ENCODE measurements at places on chromosomes 13 and 19.

- no peak for DNase-seq
Observed at GRCh38 chr19:1809678-1810077, 2.4 kb downstream of the ATP8B3 start.

DNA sequence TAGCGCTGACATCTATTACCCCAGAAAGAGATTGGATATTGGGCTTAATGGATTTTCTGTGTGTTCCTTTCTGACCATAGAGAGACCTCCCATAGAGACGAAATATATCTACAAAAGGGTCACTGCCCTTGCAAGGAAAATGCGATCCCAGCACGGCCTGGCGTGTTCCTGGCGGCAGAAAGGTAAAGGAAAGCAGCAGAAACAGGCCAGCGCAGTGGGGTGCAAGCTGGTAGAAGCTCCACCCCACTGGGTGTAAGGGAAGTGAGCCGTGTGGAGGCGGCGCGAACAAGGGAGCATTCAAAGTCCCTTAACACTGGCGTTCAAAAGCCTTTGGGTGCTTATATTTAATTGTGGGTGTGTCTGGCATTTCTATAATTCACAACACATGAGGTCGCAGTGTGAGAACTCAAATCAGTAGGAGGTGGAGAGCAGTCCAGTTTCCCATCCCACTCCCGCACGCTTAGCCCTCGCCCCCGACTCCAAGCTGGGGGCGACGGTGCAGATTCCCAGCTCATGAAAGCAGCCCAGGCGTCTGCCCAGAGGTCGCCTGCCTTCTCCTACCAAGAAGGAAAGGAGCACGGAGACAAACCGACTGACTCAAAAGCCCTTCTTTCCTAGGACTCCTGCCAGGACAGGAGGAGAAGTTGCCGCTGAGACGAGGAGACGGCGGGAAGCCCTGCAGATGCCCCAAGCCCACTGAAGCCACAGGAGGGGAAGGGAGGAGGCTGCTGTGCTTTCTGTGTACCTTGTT, 478.4 kb downstream of the FOXO1 start:
- no peak for DNase-seq

DNA sequence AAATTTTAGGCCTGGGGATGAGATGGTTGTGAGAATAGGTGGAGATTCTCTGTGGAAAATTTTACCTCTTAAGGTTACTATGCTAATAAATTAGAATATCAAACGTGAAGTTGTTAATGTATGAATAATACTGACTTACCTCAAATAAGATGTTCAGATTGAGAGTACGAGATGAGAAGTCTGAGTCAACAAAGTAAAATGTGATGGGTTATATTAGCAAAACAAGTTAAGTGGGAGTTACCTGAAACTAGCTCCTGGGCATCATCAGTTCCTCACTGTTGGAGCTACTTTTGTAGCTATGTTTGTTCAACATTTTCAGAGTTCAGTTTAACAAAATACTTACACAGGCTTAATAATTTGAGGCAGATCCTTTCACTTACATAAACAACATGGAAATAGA, 108.6 kb downstream of the PIBF1 start:
- DNase-seq = no peak

GRCh38 chr13:20161275-20161950, 561 bp upstream of the GJA3 start:
- no peak for DNase-seq

DNA sequence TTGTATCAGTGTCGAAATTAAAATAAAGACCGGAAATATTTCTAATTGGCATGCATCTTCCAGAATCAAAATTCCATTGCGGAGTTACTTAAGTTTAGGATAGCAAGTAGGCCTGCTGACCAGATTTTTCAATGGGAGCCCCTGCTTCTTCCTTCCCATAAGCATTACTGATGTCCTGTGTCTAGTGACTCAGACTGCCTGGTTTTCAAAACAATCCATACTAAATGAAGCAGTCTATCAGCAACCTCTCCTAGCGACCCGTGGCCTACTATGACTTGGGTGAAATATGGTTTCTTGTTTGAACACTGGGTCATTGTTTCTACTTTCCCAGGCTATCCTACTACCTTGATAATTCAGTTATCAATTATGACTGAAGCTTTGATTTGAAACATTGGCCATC, 571.6 kb downstream of the TBC1D4 start:
- no peak for DNase-seq

GRCh38 chr13:112742583-112742982, 52.7 kb downstream of the ATP11A start:
- DNase-seq = no peak

GRCh38 chr19:41311072-41311471, 1.1 kb downstream of the CCDC97 start:
- DNase-seq = no peak

DNA sequence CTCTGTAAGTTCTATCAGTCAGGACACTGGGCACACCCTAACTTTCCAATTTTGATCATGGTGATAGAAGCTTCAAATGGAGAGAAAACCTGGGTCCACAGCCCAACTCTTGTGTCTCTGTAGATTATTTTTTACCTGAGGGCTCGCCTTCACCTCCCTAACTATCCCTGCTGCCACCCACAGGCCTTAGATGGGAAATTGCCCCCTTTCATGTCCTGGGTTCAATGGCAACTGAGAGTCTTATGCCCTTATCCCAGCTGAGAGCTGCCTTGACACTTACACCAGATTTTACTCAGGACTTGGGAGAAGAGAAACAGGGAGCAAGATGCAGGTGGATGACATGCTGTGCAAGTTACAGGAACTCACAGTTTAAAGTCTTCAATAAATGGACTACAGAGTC, 81.7 kb downstream of the RAP2A start:
- no peak for DNase-seq

DNA sequence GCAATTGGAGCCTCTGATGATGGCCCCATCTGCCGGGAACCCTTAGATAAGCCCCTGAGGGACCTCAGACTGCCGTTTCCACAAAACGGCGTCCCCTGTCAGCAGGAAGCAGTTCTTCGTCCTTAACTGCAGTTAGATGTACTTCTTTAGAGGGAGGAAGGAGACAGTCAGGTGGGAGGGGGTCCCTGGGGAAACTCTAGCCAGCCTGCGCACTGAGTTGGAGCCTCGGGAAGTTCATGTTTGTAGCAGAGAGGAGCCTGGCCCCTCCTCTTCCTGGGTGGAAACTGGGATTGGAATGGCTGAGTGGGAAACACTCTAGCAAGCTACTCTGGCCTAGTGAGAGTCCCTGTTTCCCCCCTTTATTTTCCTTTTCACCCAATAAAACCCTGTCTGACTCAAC, 612.4 kb downstream of the PCDH9 start:
- DNase-seq = no peak

GRCh38 chr13:19068691-19069090, 112.9 kb downstream of the TUBA3C start:
- no peak for DNase-seq

- DNase-seq = no peak
Observed at GRCh38 chr19:51018745-51019543, 565 bp downstream of the KLK10 start.

DNA sequence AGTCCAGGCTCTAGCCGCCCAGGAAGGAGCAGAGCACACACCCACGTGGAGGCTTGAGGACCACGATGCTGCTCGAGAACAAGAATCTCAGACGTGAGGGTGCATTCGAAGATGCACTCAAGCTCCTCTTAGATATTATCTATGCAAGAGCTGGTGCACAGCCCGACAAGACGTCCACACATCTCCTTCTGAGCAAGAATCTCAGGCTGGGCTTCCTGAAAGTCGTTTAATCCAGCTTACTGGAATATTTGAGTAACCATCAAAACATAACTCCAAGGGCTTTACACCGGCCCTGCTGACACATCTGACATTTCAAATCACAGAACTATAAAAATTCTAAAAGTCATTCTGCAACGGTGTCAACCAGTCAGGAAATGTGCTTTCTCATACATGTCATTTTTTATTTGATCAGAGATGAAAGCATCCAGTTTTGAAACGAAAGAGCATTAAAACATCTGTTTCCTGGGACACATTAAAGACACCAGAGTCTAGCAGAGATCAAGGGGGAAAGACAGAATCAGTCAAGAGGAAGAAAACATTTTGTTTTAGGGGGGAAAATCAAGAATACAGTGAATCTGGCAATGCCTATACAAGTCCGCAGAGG, 177.7 kb upstream of the IRS2 start:
- DNase-seq = no peak

GRCh38 chr13:76461999-76462398, 424.2 kb downstream of the KCTD12 start:
- DNase-seq = no peak

DNA sequence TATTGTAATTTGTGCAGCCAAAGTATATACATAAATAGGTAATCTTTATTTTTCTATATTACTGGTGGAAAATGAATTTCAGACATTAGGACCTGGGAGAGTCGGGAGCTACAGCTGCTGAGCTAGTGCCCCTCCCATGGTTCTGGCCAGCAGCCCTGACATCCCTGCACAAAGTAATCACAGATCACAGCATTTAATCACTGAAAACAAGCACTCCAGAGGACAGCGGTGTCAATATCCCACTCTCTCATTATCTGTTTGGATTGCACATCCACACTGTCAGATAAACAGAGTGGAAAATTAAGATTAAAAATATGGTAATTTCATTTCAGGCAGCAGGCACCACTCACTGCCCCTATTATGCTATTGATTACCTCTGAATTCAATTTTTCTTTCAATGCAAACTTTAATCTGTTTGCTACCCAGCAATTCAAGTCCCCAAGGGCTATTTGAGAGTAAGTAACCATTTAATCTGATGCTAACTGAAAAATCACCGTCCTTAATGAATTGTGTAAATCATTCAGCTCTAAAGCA, 254.1 kb upstream of the SOX21 start:
- no peak for DNase-seq

DNA sequence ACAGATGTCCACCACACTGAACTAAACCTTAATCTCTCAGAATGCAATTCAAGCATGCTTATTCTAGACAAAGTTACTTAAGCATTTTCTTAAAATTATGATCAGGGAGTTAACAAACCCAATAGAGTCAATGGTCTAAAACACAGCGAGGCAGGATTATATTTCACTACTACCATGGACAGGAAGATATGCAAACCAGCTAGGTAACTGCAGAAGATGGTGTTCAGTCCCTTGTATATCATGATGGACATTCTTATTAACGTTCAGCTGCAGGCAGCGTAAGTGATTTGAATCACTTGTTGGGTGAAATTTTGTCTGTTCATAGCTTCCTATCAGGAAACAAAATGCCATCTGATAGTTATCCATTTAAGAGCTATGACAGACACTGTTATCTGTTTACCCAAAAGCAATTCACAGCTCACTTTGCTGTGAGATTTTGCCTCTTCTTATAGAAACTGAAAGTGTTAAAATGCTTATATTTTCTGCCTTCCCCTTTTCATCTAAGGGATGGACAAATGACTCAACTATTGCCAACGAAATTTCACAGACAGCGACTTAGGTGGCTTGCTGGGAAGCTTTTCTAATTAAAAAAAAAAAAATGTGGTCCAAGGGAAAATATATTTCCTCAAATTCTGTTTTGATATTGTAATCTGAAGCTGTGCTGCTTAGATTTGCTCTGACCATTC, 591.9 kb downstream of the DACH1 start:
- no peak for DNase-seq

DNA sequence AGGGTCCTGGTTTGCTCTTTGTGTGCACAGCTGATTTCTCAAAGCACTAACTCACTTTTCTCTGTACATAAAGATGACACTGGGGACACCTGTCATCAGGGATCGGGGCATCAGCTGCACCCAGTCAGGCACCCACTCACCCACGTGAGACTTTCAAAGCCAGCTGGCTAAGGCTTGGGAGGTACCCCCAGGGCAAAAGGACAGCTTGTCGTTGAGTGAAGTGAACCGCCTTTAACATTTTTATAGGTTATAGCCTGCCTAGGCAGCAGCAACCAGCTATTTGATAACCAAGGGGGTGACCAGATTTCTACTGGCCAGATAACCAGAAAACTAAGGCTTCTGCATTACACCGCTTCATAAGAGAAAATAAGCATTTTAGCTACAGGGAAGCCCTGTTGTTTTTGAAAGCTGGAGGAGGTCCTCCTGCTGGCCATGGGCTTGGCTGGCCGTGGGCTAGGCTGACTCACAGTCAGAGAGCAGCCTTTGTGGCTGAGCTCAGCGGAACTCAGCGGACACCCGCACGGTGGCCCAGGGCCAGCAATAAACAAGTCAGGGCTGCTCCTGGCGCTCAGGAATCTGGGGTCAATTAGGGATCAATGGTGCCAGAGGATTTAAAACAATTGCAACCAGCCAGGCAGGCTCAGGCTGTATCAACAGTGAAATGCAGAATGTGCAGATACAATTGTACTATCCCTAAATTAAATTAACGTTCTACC, 57.1 kb downstream of the ALOX5AP start:
- DNase-seq = no peak

GRCh38 chr19:47339196-47339880, 7.4 kb downstream of the C5AR2 start:
- DNase-seq = no peak

- no peak for DNase-seq
Observed at GRCh38 chr19:54707962-54708361, 16.3 kb upstream of the KIR3DL3 start.

DNA sequence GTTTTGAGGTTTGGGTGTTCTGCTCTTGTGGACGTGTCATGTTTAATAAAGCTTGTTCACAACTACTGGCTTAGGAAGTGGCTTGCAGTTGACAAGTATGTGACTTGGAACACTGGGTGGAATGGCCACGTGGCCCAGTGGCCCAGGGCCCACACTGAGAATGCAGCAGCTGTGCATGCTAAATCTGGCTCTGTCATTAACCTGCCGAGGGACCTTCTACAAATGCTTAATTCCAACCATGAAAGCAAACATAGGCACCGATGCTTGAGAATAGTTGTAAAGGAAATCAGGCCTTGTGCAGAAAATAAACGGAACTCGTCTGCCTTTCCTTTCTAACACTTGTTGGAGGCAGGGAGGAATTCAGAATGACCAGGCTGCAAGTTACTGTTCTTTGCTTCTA, 11.6 kb upstream of the CLDN10 start:
- DNase-seq = no peak

DNA sequence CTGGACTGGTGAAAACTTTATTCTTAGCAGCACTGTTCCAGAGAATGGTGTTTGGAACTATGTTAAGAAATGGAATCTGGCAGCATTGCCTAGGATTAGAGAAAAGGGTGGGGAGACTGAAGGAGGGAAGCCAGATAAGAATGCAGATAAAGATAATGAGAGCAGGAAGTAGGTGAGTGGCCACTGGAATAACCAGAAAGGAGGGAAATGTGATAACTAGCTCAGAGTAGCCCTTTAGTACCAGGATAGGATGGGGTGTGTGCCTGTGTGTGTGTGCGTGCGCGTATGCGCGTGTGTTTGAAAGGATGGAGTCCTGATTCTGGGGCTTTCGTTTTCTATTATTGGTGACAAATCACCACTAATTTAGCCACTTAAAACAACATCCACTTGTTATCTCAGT, 33.4 kb upstream of the FRY start:
- DNase-seq = no peak

DNA sequence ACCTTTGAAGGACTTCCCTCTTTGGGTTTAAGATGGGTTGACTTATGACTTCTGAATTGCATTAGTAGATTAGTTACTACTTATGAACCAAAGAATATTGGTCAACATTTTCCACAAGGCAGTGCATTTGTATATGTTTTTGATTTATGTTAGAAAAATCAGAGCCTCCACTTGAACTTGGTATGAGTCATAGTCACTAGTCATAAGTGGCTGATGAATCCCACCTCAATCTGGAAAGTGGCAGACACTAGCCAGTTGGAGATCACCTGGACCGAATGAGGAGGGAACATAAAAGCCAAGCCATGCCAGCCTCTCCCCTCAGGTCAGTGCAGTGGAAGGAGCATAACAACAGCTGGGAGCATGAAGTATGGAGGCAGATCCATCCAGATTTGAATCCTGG, 39.3 kb upstream of the SPART start:
- DNase-seq = no peak

GRCh38 chr19:16575282-16575681, 3.1 kb upstream of the SLC35E1 start:
- DNase-seq = no peak

All from activated CD8-positive, alpha-beta memory T cell treated with anti-CD3 and anti-CD28 coated beads for 1 hour (primary cell).